GM12864 (cell line): ENCODE measurements at places on chromosomes 3 and 15.

DNA sequence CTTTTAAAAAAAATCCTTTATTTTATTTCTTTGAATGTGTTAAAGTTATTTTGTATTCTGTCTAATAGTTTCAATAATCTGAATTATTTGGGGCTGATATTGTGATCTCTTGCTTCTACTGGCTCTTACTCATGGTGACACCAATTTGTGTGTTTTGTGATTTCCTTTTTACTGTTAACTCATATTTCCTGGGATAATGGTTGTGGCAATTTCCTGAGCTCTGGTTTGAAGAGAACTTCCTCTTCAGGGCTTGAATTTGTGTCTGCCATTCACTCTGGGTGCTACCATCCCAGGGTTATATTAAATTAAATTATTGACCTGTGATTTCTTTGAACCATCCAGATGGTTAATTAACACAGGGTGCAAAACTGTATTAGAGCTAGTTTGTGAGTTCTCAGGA is 60.4 kb upstream of the RNF7 start:
- no peak for DNase-seq

DNA sequence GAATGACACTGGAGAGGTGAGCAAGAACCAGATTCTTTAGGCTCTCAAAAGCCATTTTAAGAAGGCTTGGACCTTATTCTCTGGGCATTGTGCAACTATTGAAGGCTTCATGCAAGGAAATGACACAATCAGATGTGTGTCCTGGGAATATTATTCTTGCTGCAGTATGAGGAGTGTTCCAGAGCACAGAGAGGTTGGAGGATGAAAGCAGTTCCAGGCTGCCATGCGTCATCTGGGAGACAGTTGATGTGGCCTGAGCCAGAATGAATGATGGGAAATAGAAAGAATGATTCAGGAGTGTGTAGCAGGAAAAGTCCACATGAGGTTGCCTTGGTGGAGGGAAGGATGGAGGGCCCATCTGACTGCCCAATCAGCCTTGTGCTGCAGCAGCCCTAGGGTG is 123.1 kb downstream of the CHCHD6 start:
- no peak for DNase-seq

GRCh38 chr15:101543926-101544612 is 54.6 kb upstream of the PCSK6 start:
- DNase-seq, result no peak

GRCh38 chr3:190265126-190265525 is 57.1 kb downstream of the CLDN1 start:
- DNase-seq, result no peak

DNA sequence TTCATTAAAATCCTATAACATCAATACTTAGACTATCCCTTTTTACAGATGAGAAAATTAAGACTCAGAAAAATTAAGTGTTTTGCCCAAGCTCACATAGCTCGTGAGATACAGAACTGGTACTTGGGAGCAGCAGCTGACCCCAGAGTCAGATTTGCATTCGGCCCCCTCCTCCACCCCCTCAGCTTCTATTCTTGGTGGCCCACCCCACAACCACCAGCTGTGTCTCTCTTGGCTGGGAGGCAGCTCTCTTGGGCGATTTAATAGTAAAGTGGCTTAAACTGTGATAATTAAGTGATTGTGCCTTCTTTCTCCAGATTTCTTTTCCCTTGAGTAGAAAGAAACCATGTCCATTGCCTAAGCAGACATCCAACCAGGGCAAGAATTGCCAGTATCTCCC is 203.6 kb upstream of the PDZRN3 start:
- no peak for DNase-seq

DNA sequence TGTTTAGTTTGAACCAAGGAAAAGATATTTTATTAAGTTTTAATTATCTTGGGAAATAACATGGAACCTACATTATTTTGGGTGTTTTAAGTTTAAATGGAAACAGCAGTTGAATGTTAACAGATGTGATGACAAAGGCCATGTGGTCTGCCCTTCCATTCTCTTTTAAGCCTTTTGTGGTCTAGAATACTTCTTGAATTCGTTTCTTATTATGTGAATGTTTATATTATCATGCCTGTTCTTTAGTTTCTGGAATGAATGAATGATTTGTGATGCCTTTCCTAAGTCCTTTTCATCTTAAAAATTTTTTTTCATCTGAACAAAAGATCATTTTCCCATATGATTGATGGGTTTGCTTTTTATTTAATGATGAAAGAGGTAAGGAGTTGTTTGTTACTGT is 44.6 kb downstream of the SNRK start:
- no peak for DNase-seq

DNA sequence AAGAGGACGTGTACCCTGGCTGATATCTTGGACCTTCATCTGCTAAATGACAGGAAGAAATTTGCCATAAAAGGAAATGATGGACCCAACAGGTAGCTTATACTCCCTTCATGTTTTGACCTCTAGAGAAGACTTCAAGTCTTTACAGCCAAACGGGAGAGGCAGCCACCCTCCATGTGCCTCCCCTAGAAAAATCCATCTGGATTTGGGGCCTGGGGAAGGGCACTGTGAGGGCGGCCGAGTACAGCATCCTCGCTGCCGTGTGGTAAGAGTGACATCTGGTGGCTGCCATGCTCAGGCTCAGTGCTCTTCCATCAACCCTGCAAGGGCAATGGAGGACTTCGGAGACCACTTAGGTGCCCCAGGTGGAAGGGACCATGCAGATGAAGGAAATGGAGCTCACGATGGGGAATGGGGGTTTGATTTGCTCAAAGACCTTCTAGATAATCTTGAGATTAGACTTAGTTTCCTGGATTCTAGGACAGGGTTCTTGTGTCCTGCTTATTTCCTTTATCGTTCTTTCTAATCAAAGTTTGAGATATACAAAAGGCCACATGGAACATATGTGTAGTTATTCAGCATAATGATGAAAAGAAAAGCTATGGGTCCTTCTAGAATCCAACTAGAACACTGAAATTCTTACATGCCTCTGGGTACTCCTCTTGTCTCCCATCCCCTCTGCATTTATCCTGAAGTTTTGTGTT is 44.4 kb downstream of the AQP9 start:
- DNase-seq, result no peak

- peak; percentile 27 for DNase-seq
These were observed 296.8 kb downstream of the DOCK3 start for GRCh38 chr3:50971487-50971924.

DNA sequence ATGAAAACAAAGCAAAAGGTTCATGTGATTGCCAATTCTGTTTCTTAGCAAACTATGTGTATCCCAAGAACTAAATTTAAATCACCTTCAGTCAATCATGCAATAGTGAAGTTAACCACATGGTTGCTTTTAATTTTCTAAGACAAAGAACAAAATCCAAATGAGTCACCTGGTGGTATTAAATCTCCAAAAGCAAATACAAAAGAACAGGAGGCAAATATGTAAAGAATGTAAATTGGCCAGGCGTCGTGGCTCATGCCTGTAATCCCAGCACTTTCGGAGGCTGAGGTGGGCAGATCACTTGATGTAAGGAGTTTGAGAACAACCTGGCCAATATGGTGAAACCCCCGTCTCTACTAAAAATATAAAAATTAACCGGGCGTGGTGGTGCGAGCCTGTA is 54.2 kb upstream of the PIK3R4 start:
- DNase-seq, result no peak

DNA sequence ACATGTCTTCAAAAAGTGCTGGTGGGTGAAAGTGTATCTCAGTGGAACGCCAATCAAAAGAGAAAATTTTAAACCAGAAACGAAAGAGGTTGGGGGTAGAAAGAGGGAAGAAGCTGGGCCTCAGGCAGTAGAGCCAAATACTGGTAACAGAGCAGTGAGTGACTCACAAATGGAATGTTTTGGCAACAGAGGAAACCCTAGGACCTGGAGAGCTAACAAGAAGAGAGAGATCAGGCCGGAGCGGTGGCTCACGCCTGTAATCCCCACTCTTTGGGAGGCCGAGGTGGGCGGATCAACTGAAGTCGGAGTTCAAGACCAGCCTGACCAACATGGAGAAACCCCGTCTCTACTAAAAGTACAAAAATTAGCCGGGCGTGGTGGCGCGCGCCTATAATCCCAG is 450.8 kb upstream of the NAALADL2 start:
- no peak for DNase-seq

- no peak for DNase-seq
These were observed 15.9 kb downstream of the ZNF860 start for GRCh38 chr3:31997500-31997899.

DNA sequence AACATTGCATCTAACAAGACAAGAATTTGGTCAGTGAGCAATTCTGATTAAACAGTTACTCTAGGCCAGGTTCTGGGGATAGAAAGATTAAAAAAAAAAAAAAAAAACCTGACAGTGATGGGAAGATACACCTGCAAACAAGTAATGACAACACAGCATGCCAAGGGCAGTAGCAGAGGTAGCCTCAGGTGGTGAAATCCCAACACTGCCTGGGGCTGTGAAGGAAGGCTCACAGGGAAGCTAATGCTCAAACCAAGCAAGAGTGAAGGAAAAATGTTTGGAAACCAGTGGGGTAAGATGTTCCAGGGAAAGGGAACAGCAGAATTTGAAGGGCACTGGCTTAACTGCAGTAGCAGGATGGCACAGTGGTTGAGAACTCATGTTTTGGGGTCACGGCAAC is 8.9 kb downstream of the RTP2 start:
- DNase-seq, result no peak

GRCh38 chr3:107800710-107801109 is 277.9 kb downstream of the BBX start:
- DNase-seq, result no peak

DNA sequence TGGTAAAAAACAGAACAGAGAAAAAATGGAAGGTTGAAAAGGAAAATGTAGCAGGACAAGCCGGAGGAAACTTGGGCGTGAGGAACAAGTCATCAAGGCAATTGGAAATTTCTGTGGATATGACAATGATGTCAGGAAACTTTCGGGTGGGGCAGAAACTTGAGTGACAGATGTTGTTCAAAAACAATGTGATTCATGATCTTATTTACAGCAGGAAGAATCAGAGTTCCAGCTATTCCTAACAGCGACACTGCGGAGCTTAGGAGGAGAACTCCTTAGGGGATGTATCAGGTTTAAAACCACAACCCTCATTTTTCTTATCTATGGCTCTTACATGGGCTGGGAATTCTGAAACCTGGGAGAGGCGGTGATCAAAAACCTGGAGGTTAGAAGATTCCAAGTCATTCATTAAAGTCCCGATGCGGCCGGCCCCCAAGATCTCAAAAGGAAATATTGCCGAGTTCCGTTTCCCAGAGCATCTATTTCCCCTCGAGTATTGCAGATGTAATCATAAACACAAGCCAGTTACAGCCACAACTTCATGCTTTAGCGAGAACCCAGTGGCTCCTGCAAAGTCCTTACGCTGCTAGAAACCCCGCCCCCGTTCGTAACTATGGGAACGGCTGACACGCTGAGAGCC is 659 bp upstream of the ARRDC4 start:
- no peak for DNase-seq

- no peak for DNase-seq
These were observed 881.0 kb downstream of the OTOL1 start for GRCh38 chr3:162377608-162378007.

DNA sequence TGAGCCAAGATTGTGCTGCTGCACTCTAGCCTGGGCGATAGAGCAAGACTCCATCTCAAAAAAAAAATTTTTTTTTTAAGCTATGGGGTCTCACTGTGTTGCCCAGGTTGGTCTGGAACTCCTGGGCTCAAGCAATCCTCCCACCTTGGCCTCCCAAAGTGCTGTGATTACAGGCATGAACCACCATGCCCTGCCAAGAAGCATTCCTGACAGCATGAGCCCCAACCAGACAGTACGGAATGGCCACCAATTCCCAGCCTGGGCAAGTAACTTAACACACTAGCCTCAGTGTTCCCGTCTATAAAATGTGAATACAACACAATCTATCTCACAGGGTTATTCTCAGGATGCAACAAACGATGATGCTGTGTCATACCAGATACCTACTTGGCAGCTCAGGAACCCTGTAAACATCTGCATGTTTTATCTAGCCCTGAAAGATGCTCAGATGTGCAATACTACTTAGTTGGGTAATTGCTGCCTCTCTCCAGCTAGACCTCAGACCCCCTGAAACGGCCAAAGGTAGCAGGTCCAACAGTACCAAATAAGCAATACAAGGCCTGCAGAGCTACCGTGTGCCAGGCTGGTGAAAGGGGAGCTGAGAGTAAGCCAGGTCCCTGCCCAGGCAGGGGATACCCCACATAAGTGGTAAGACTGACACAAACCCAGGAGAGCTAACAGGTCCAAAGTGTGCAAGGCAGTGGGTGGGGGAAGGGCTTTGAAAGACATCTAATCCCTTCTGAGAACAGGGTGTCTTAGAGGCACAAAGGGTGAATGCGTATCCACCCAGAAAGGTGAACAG is 1.9 kb downstream of the TKT start:
- DNase-seq, result no peak

DNA sequence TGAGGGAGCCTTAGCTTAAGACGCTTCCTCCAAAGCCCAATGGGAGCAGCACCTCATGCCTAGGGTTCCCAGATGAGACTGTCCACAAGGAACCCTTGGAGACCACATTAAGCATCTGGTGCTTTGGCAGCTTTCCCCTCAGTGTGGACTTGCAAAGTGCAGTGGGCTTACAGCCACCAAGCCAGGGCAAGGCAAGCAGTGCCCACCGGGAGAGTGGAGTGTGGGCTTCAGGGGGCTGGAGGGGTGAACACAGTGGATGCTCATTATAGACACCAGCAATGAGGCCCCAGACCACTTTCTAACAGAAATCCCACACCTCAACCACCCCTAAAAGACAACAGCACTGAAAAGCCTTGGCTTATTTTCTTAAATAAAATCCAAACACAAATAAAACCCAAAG is 9.1 kb upstream of the MUSTN1 start:
- DNase-seq, result no peak

GRCh38 chr15:42143356-42143755 is 13.1 kb downstream of the PLA2G4F start:
- no peak for DNase-seq

DNA sequence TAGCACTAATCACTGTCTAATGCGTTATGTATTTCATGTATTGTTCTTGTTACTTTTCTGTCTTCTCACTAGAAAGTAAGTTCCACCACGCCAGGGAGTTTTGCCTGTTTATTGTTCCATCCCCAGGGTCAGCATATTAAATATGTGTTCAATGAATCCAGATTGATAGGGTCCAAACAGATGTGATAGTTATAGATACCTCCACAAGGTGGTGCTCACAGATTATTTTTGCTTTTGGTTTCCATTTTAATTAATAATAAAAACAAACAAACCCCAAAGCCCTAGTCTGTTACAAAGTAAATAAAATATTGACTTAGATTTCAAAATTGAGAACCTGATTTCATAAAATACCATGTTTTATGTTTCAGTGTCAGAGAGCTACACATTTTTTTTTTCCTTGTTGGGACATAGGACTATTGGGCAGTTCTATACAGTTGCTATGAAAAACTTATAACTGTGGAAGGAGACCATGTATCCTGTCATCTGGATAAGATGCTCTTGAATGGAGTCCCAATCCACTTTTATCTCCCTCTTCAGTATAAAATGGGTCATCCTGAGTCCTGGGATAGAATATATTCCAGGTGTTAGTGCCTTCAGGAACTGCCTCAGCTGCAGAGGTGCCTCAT is 12.4 kb downstream of the OTOL1 start:
- DNase-seq, result no peak

GRCh38 chr15:70121624-70122302 is 24.0 kb upstream of the TLE3 start:
- DNase-seq, result no peak
